Retinal pigment epithelial cell (primary cell): ENCODE measurements at places on chromosomes 6 and 20.

- DNase-seq, result no peak
Measured at GRCh38 chr20:23146857-23147637, 60.9 kb upstream of the CD93 start.

GRCh38 chr6:159906400-159906799 is 15.6 kb downstream of the MAS1 start:
- DNase-seq, result no peak

DNA sequence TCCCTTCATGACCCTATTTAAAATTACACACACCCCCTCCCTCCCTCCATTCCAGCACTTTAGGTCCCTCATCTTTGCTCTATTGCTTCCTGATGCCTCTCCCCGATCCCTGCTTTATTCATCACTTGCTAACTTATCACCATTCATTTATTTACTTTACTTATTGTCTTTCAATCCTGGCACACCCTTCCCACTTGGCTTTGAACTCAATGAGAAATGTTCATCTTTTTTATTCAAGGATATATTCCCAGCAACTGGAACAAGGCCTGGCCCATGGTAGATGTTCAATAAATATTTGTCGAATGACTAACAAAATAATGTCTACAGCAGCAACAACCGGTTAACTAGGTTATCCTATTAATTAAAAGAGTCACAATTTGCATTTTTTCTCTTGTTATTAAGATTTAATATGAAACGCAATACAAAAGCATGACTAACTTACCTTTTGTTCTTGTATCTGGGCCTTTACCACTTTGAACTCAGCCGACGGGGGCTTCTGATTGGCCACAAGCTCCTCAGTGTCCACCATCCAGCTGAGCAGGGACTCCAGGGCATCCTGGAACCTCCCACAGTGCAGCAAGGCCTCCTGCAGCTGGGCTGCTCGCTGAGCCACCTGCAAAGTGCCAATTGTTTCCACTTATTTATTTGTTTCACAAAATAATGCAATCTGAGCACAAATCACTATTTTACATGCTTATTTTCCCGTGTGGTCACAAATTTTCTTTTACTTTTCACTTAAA is 107.8 kb downstream of the DST start:
- DNase-seq, result no peak

DNA sequence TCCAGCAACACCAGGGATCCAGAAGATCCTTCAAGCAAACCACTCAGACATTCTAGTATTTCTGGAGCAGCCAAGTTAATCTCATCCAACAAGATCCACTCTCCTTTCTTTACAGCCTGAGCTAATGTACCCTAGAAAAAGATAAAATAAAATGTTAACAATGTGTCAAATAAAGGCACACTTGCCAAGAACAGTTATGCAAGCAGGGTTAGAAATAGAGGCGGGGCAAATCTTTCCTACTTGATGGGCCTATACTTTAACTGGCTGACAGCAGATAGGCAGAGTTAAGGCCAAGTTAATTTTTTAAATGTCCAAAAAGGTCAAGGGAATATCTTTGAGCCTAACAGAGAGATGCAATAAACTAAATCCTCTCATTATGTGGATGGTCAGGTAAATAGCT is 60.8 kb downstream of the MDN1 start:
- DNase-seq, result no peak

GRCh38 chr20:64067733-64068307 is 4.8 kb downstream of the TCEA2 start:
- no peak for DNase-seq

DNA sequence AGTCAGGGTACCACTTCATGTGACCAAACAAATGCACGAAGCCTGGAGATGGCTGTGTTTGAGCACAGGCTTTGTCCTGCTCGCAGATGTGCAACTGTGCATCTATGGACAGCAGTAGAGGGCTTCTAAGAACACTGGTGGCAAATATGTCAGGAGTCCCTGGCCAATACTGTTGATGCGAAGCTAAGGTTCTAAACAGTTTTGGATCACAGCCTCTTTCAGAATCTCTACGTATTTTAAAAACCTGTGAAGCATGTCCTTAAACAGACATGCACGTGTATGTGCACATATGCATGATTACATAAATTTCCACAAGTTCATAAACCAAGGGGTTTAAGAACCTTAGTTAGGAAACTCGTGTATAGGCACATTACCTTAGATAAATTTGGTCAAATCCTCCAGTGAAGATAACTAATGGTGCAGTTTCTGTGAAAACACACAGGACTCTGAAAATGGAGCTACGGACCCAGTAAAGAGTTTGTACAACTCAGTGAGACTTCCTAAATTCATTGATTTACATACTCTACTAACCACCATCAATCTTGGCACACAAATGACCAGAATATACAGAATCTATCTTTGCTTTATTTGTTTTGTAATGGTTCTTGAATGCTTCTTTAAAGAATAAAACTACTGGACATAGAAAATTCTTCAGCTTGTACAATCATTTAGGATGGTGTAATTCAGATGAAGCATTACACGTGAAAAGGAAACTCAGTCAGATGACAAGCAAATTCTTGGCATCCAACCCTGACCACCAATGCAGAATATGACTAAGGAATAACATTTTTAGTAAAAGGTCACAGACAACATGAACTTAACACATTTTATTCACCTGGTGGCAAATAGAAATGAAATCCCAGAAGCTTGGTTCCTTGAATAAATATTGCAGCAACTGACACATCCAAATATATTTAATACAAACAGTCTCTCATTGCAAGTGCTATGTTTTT is 27.4 kb downstream of the KCNQ5 start:
- DNase-seq, result peak; percentile 34
